ENCODE measurements at places on chromosomes 2 and 18.

GRCh38 chr2:216661639-216662375 is 28.6 kb downstream of the IGFBP2 start:
- DNase-seq = no peak

- DNase-seq = no peak
These were observed 1109.0 kb upstream of the CHAC2 start for GRCh38 chr2:52658598-52658997.

DNA sequence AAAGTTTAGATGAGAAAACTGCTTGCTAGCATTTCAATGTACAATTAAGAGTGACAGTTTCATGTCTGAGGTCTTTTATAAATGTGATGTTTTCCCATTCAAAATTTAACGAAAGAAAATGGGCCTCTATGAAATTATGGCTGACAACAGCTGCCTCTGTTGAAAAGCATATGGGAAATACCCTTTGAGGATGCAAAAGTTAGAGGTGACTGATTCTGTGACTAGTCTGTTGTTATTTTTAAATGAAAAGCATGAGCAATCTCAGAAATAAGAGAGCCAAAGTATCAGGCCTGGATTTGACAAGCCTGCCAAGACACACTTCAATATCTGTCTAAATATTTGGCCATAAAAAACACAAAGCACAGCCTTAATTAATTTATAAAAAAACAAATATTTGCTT is 580.8 kb downstream of the ERBB4 start:
- no peak for DNase-seq

DNA sequence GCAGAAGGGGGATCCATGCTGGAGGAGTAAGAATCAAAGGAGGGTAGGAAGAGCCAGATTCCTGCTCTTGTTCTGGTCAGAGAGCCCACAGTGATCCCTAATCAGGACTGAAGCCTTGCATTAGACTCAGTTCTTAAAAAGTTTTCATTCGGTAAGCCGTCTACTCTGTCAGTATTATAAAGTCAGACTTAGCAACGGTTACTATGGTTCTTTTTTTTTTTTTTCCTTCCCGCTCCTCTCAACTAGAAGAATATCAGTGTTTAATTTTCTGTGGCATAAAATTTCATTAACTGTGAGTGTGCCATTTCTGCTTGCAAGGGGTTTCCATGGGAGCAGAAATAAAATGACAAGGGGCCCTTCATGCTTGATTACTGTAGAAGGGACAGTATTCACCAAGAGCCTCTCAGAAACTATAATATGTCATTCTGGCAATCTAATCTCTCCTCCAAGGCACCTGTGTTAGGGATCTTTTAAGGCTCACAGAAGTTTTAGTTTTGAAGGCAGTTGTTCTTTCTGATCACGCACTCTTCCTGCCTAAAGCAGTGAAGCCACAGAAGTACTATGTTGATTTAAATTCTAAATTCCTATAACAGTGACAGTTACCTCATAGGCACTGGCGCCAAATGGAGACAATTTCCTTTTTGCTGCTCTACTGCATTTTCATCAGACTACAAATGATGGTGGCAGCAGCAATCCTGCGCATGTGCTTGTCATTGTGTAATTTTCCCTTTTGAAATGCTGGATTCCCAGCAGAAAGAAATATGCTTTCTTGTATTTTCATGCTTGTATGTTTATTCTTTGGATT is 57.0 kb downstream of the OSBPL6 start:
- DNase-seq = no peak

GRCh38 chr18:5297597-5297996 is 2.1 kb upstream of the ZBTB14 start:
- DNase-seq = no peak

- DNase-seq = no peak
These were observed 194.3 kb downstream of the LDLRAD4 start for GRCh38 chr18:13412901-13413300.

DNA sequence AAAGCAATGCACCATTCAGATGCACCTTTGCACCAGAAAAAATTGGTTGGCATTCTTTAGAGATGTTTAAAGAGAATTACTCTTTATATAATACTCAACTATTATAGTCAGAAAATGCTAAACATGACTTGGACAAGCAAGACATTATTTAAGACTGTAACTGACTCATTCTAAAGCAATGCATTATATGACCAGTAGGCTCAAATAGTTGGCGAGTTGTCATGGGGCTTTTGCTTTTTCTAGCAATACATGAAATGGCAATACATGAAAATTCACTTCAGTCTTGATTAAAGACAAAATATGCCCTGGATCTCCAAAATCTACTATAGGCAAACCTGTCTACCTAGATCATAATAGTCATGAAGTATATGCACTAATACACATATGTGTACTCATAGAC is 216.9 kb upstream of the VWC2L start:
- no peak for DNase-seq

GRCh38 chr2:735670-736218 is 58.5 kb upstream of the TMEM18 start:
- peak; percentile 72 for DNase-seq

- DNase-seq = peak; percentile 39
These were observed 238.7 kb downstream of the TGIF1 start for GRCh38 chr18:3688690-3689089.

GRCh38 chr2:45172142-45172541 is 162.9 kb upstream of the SIX2 start:
- no peak for DNase-seq

- no peak for DNase-seq
These were observed 42.0 kb downstream of the ZEB2 start for GRCh38 chr2:144477957-144478311.

GRCh38 chr18:64692826-64693225 is 543.9 kb upstream of the LINC00305 start:
- no peak for DNase-seq

DNA sequence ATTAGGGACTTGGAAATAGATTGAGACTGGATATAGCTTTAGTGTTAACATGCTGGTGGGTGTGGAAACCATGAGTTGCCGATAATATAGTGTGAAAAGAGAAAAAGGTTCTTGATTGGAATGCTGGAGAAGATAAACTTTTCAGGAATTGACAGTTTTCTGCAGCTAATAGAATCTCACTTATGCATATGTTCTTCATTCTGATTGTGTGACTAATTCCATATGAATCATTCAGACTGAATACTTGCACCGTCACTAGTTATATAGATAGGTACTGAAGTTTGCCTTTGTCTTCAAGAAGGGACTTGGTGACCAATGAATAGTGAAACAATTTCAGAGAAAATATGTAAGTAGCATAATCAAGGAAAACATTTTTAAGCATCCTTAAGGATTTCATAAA is 225.7 kb upstream of the FOSL2 start:
- no peak for DNase-seq

- peak; percentile 57 for DNase-seq
These were observed 2.5 kb downstream of the TGFA start for GRCh38 chr2:70551167-70551566.

- peak; percentile 91 for DNase-seq
These were observed 336 bp downstream of the THNSL2 start for GRCh38 chr2:88170472-88170892.

GRCh38 chr2:136439064-136439676 is 321.2 kb upstream of the CXCR4 start:
- DNase-seq = no peak

DNA sequence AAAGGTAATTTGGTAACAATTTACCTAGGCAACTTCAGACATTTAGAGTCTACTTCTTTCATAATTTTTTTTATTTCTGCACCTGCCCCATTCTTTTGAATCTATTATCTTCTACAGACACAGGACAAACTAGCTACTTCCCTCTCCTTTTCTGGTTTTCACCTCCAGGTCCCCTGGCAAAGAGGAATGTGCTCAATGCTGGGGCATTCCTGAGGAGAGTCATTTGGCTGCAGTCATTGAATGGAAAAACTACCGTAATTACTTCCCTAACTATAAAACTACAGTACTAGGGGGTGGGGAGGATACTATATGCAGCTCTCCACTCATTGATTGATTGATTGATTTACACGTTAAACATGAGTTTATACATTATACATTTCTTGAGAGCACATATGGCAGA is 11.2 kb upstream of the ARHGAP28 start:
- DNase-seq = no peak

- no peak for DNase-seq
These were observed 115.1 kb upstream of the PELI1 start for GRCh38 chr2:64259312-64259711.

GRCh38 chr18:6414723-6415417 is at the start of gene L3MBTL4:
TSS of gene L3MBTL4 (minus strand) at chr18:6414911. CDS start at chr18:6311625, 103,286 bp downstream.
- DNase-seq = peak; percentile 68

GRCh38 chr2:125516496-125517109 is 1139.4 kb upstream of the GYPC start:
- no peak for DNase-seq

DNA sequence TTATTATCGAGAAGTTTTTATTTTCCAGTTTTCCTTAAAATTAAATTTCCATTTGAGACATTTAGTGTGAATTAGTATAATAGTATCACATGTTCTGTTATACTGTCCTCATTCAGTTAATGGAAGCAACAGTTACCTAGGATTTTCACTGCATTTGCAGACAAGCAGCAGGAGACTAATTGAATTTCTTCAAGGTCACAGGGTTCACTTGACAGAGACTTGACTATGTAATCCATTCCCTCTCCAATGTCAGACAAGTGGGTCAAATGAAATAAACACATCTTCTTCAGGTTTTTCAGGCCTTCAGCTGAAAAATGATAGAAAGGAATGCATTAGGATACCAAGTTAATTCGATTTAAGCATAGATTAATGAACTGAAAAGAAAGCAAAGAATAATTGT is 26.7 kb downstream of the NLRC4 start:
- DNase-seq = no peak
